ENCODE measurements at places on chromosomes 5 and 9. TPM values are rescaled to one million over a fixed set of nuclear protein-coding genes. Genes with fewer than 3 reads are reported as not detected.

LCN1 gene
- not detected for polyA plus RNA-seq

SPRY4 gene
- 18.4 TPM for polyA plus RNA-seq

IL13 gene
- polyA plus RNA-seq: 0.32 TPM

NELFB gene
- 10.9 TPM for polyA plus RNA-seq

PCAT7 gene
- polyA plus RNA-seq: 0.03 TPM

KCNV2 gene
- not detected for polyA plus RNA-seq

HTR1A gene
- not detected for polyA plus RNA-seq

ZNF79 gene
- 5.5 TPM for polyA plus RNA-seq

CAMK2A gene
- polyA plus RNA-seq: 0.51 TPM

TRPM3 gene
- 0.67 TPM for polyA plus RNA-seq

ERMP1 gene
- polyA plus RNA-seq: 6.4 TPM

DNM1 gene
- polyA plus RNA-seq: 17.5 TPM

IFNB1 gene
- polyA plus RNA-seq: not detected

EPB41L4A gene
- 4.2 TPM for polyA plus RNA-seq

PKN3 gene
- polyA plus RNA-seq: 0.90 TPM

ENTPD2 gene
- not detected for polyA plus RNA-seq

SLC6A7 gene
- not detected for polyA plus RNA-seq

ITGA2 gene
- 14.5 TPM for polyA plus RNA-seq

QRFP gene
- polyA plus RNA-seq: not detected

EPB41L4B gene
- polyA plus RNA-seq: 9.2 TPM

PCYOX1L gene
- polyA plus RNA-seq: 15.0 TPM

LSM11 gene
- 1.2 TPM for polyA plus RNA-seq

GRIA1 gene
- 0.27 TPM for polyA plus RNA-seq

LCN10 gene
- polyA plus RNA-seq: 2.4 TPM

PALM2AKAP2 gene
- 0.07 TPM for polyA plus RNA-seq
